ENCODE measurements at places on chromosomes 6 and 20. TPM values are rescaled to one million over a fixed set of nuclear protein-coding genes. Genes with fewer than 3 reads are reported as not detected.

GRCh38 chr6:117381749-117382148 lies 44.0 kb downstream of the ROS1 start:
- DNase-seq = no peak

- no peak for DNase-seq
Measured at GRCh38 chr20:2304180-2304579, 8.4 kb downstream of the TGM3 start.

DNA sequence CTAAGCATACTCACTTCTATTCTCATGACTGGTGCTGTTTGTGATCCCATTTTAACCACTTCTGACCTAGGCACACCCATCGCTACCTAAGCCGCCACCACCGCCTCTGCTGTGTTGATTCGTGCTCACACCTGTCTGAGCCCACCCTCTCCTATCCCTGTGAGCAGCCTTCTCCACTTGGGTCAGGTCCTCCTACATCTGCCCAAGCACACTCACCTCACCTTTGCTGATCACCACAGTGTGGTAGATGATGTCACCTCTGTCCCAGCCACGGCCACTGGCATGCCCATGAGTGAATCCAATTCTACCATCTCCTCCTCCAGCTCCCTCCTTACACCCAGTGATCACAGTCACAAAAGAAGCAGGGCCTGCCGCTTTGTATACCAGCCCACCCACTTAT lies 20.8 kb downstream of the MUC22 start:
- no peak for DNase-seq

DNA sequence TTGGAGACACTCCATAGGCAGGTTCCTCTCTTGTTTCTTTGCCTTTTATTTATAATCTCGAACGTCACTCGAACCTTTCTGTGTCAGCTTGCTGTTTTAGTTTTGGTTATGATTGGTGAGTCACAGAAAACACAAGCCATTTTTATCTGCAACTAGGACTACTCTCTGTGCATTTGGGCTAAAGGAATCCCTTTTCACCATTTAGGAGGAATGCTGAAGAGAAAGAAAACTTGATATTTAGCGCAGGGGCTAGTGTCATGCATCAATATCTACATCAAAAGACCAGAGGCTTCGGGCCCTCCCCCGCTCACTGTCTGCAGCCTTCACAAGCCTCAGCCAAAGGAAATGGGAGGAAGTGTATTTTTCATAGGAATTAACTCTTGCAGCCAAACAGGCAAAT lies 507.8 kb upstream of the CITED2 start:
- peak; percentile 28 for DNase-seq

GRCh38 chr20:32029561-32029960 lies 19.3 kb downstream of the CCM2L start:
- DNase-seq = no peak

DNA sequence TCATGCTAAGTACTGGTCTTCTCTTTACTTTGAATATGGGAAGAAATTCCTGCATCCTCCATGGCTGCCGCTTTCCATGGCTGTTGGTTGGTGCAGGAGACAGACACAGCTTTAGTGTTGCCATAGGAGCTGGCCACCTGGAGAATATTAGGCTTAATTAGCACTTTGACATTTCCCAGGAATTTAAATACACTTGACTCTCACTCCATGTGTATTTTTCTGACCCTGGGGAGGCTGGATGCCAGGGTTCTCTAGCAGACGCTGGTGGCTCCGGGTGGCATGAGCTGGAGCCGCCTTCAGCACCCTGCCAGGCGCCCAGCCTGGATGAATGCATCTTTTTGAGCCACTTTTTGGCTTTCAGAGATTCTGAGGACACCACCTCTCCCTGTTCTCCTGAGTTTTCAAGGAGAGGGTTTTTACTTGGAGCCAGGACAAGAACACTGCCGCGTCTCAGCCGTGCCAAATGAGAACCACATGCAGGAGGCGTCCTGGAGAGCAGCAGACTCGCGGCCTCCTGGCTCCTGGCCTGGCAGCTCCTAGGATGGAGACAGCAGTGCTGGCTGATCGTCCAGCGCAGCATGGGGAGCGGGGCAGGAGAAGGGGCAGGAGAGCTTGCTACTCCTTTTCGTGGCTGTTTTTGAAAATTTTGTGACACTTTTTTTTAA lies 258.8 kb downstream of the SMOC2 start:
- no peak for DNase-seq

GRCh38 chr6:157877149-157877548 lies 54.1 kb downstream of the SNX9 start:
- DNase-seq = no peak

DNA sequence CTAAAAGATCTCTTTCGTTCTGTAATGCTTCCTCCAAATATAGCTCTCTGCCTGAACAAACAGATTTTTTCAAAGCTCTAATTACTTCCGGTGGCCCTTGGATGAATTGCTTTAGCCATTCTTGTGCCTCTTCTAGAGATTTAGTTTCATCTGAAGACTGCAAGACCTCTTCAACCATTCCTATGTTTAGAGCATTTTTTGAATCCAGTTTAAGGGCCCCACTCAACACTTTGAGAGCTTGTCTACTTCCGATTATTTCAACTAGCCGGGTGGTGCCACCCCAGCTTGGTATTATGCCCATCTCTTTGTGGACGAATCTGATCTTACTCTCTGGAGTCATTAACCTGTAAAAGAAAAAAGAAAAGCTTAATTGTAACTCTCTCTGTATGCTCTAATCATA lies 23.3 kb downstream of the RNF146 start:
- DNase-seq = no peak

- DNase-seq = no peak
Measured at GRCh38 chr20:60297649-60298048, 339.4 kb downstream of the CDH26 start.

DNA sequence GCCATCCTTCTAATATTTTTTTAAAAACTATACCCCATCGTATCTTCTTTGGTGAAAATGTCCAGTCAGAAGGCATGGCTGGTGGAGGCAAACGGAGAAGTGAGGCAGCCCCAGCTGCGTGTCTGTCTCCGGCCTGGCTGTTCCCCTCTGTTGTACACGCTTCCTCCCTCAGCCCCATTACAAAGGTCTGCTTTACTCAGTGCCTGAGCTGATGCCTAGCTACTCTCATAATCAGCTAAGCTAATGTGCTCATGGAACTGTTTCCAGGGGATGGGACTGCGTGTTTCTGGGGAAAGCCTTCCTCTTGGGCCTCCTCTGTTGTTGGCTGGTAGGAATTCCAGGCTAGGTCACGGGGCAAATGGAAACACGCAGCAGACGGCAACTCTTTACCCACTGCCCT lies 67.3 kb downstream of the PPP1R3G start:
- no peak for DNase-seq

DNA sequence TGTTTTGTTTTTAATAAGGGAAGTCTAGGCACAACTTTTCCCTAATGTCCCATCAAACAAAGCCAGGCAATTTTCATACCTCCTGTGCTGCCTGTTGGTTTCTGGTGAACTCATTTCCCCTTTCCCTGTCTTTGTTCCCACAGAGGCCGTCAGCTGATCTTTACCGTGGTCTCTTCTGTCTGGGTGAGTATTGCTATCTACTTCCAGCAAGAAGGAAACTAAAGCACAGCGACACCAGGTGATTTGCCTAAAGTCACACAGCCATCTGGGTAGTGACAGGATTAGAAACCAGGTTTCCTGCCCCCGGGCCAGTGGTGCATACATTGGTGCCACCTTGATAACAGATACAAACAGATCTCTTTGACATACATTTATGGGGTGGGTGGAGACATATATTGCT lies 59.6 kb downstream of the RAB44 start:
- DNase-seq = no peak

DNA sequence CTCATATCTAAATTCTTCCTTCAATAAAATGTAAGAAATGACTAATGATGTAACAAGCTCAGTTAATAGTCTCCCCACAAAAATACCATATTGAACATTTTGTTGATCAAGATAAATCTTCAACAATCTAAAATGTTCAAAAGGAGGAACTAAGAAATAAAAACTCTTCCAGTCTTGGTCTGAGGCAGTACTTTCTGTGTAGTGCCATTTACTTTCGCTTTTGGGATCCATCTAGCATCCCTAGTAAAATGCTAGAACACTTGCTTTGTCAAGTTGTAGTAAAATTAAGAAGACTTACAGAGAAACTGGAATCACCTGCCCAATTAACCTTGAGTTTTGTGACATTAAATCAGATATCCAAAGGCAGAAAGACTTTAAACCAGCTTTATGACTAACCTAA lies 246.4 kb downstream of the KHDRBS2 start:
- DNase-seq = no peak

- DNase-seq = peak; percentile 71
Measured at GRCh38 chr20:35111141-35111888, 18.7 kb upstream of the TRPC4AP start.

DNA sequence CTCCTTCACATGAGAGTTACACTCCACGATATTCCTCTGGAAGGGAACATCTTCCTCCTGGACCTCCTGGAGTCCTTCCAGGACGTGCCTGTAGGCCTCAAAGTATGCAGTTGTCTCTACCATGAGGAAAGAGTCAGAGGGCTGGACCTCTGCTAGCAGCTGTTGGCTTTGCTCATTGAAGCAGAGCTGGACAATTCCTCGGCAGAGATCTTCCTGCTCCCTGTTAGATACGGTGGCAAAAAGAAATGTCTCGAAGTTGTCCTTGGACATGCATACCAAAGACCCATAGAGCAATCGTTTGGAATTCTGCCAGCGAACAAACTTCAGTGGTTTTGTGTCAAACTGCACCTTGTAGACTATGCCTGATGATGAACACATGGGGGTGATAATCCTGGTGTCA lies 7.7 kb downstream of the ZNFX1 start:
- no peak for DNase-seq

DNA sequence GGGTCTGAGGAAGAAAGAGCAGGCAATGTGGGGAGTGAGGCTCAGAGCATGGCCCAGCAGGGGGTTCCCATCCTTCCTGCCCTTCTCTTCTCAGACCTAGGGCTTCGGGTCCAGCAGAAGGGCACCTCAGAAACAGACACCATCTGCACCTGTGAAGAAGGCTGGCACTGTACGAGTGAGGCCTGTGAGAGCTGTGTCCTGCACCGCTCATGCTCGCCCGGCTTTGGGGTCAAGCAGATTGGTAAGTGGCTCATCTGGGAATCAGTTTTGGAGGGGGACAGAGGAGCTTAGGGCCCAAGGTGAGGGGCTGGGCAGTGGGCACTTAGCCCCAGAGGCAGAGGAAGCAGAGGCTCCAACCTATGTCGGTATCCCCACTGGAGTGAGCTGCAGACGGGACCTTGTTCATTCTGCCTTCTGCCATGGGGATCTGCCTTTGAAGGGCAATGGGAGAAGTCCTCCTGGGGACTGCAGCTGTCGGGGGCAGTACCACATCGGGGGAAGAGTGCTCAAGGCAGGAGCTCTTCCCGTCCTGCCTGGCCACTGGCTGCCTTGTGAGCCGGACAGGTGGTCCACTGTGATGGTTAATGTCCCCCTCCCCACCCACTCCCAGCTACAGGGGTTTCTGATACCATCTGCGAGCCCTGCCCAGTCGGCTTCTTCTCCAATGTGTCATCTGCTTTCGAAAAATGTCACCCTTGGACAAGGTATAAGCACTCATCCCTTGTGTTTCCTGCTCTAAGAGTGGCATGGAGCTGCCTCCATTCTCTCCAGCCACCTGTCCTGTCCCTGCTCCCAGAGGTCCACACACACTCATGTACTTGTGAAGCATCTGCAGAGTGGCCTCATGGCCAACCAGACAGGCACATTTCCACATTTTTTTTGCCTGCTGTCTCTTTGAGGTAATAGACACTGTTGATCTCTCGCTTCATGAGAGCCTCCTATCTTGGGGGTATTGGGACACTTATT lies 4.7 kb downstream of the CD40 start:
- DNase-seq = no peak

GRCh38 chr6:75800133-75800532 lies 51.1 kb downstream of the MYO6 start:
- no peak for DNase-seq

Gene ARMC12
- 0.24 TPM for total RNA-seq

Gene GRM1
- total RNA-seq = not detected

Gene LZTS3
- total RNA-seq = 2.7 TPM

Gene DEFB124
- total RNA-seq = not detected

Gene ELOVL2
- total RNA-seq = 9.4 TPM

Gene SLC12A5
- 3.4 TPM for total RNA-seq

Gene BTN3A1
- 19.6 TPM for total RNA-seq

Gene BFSP1
- 9.7 TPM for total RNA-seq

Gene XKR7
- total RNA-seq = not detected

Gene TOX2
- 1.2 TPM for total RNA-seq

Data from A172 (cell line).